IMR-90 (cell line): ENCODE measurements at places on chromosomes 16 and 17. TPM values are rescaled to one million over a fixed set of nuclear protein-coding genes. Genes with fewer than 3 reads are reported as not detected.

GRCh38 chr16:67169011-67169451 is 1.3 kb upstream of the NOL3 start:
- DNase-seq, result no peak
- no peaks in the 10 kb centered on the region for H3K36me3 ChIP-seq
- no peak overlapping the region; the same call in 1 of the 2 replicates for H3K27ac ChIP-seq
- peaks cover 17% of the 10 kb centered on the region; the same call in 1 of the 2 replicates for H3K27me3 ChIP-seq
- H3K4me3 ChIP-seq, result no peak overlapping the region
- peaks cover 31% of the 10 kb centered on the region for H3K4me1 ChIP-seq

- H3K36me3 ChIP-seq, result no peaks in the 10 kb centered on the region
- no peak overlapping the region for H3K27ac ChIP-seq
- DNase-seq, result no peak
- no peaks in the 10 kb centered on the region for H3K27me3 ChIP-seq
- H3K4me3 ChIP-seq, result no peak overlapping the region
These were observed 1226.0 kb downstream of the CDH8 start for GRCh38 chr16:60810250-60810649.

DNA sequence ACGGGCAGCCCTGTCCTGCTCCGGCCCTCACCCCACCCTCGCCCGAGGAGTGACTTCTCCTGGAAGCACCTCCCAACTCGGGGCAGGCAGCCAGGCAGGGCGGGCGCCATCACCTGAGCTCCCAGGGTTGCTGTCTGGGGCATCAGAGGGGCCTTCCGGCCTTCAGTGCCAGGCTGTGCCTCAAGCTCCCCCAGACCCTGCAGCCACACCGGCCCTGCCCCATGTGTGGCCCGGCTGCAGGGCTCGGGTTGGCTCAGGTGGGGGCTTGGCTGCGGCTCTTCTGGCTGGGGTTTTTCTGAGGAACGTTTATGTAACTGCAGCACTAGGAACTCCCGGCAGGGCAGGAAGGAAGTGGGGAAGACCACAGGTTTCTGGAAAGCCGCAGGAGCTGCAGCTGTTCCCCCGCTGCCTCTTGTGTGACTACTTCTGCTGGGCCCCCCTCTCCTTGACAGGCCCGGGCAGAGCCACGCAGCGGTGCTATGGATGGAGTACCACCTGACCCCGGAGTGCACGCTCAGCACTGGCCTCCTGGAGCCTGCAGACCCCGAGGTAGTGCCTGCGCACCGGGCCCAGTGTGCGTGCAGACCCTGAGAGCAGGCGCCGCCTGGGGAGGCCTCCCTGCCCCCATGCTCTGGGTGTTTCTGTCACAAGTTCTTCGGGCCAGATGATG is 45.6 kb downstream of the PRMT7 start:
- H3K36me3 ChIP-seq, result peaks cover 56% of the 10 kb centered on the region
- H3K4me3 ChIP-seq, result no peak overlapping the region
- H3K4me1 ChIP-seq, result no peaks in the 10 kb centered on the region
- H3K27me3 ChIP-seq, result no peaks in the 10 kb centered on the region
- DNase-seq, result no peak

DNA sequence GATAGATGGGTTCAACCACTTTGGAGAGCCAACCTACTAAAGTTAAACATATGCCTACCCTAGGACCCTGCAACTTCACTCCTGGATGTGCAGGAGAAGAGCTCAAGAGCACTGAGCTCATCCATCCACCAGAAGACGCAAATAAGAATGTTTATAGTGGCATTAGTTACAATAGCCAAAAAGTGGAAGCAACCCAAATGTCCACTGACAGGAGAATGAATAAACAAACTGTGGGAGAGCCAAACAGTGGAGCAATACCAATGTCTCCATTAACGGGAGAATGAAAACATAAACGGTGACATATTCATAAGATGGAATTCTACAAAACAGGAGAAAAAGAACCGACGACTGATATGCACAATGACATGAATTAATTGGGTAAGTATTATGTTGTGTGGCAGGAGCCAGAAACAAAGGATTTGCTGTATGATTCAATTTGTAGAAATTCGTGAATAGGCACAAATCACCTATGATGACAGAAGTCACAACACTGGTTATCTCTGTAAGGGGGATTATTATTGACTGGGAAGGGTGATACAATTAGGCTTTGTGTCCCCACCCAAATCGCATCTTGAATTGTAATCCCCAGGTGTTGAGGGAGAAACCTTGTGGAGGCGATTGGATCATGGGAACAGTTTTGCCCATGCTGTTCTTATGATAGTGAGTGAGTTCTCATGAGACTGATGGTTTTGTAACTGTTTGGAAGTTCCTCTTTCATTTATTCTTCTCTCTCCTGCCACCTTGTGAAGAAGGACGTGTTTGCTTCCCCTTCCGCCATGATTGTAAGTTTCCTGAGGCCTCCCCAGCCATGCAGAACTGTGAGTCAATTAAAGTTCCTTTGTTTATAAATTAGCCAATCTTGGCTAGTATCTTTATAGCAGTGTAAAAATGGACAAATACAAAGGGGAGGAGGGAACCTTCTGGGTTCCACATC is 57.9 kb upstream of the PLCG2 start:
- peak; percentile 61 for DNase-seq
- H3K36me3 ChIP-seq, result no peaks in the 10 kb centered on the region
- H3K27me3 ChIP-seq, result peaks cover 40% of the 10 kb centered on the region
- H3K4me3 ChIP-seq, result no peak overlapping the region

DNA sequence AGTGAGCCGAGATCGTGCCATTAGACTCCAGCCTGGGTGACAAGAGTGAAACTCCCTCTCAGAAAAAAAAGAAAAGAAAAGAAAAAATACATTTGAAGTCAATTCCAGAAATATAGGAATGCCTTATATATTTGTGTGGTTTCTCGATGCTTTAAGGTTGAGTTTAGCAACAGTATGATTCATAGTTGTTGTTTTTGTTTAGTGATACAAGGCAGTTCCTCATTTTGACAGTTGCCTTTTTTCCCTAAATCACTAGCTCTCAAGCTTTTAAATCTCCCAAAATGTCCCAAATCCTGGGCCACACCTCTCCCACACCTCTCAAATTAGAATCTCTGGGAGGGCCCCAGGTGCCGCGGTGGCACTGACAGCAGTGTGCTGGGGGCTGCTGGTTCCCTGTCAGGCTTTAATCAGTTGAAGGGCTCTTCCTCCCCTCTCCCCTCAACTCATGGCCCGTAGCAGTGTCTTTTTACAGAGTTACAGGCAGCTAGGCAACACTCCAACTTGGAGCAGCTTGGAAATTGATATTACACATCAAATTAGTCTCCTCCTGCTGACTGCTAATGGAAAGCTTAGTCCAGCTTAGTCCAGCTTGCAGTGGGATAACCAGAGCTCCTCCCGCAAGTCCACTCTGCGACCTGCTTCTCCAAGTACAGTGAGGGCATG is 58.4 kb downstream of the EPN2 start:
- H3K27me3 ChIP-seq, result no peaks in the 10 kb centered on the region
- no peak for DNase-seq
- H3K27ac ChIP-seq, result no peak overlapping the region

DNA sequence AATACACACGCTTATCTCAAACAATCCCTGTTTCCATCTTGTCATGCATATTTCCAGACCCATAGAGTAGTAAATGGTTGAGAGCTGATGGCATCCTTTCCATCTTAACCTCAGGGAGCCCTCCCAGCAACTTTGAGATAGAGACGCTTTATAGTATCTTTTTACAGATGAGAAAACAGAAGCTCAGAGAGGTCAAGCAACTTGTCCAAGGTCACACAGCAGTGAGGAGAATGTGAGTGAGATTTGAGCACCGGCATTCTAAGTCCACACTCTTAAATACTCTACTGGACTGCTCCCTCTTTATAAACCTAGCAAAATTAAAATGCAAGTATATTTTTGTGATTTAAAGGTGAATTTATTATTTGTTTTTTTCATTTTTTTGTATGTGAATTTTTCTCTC is 19.9 kb upstream of the KCNG4 start:
- H3K4me1 ChIP-seq, result no peaks in the 10 kb centered on the region
- H3K27me3 ChIP-seq, result peaks cover 35% of the 10 kb centered on the region
- no peak for DNase-seq

DNA sequence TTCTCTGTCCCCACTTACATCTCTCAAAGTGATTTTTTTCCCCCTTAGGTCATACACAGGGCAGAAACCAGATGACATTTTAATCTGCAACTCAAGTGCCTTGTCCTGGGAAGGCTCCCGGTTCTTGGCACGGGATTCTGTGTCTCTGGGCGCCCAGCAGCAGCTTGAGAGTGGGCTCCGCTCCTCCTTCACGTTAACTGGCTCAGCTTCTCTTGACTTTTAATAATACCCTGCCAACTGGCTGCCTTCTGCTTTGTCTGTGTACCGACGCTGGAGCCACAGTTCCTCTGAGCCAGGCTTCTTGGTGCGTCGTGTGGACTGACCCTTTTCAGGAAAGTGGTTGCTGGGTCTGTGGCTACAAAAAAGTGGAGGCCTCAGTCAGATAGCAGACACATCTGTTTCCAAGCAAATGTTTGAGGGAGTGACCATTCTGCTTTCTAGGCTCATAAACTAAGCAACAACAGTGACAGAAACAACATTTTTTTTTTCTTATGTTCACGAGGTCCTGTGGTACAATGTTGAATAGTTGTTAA is 64.9 kb downstream of the IRF8 start:
- H3K27me3 ChIP-seq, result peaks cover 72% of the 10 kb centered on the region
- H3K4me1 ChIP-seq, result no peaks in the 10 kb centered on the region
- no peak overlapping the region for H3K4me3 ChIP-seq

DNA sequence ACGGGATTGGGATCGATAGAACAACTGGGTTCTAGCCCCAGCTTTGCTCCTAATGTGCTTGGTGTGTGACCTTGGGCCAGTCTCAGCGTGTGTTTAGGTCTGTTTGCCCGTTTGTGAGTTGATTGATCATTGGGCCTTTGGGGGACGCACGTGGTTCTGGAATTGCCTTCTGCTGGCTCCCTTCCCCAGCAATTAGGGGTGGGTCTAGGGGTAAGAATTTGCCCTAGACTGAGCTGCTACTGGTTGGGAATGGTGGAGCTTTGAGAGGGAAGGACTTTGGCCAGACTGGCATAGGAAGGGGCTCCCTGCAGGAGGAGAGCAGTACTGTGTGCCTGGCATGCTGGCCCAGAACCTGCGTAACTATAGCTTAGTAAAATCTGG is 1.5 kb downstream of the SPNS2 start:
- H3K36me3 ChIP-seq, result no peaks in the 10 kb centered on the region
- no peak for DNase-seq
- no peak overlapping the region for H3K4me3 ChIP-seq
- no peaks in the 10 kb centered on the region for H3K4me1 ChIP-seq
- H3K27me3 ChIP-seq, result peaks cover 67% of the 10 kb centered on the region

- H3K27ac ChIP-seq, result no peak overlapping the region
- H3K27me3 ChIP-seq, result peaks cover 49% of the 10 kb centered on the region
- no peaks in the 10 kb centered on the region for H3K4me1 ChIP-seq
- no peak overlapping the region for H3K4me3 ChIP-seq
- no peaks in the 10 kb centered on the region for H3K36me3 ChIP-seq
- DNase-seq, result no peak
These were observed 119.0 kb upstream of the LHX1 start for GRCh38 chr17:36818134-36818825.

DNA sequence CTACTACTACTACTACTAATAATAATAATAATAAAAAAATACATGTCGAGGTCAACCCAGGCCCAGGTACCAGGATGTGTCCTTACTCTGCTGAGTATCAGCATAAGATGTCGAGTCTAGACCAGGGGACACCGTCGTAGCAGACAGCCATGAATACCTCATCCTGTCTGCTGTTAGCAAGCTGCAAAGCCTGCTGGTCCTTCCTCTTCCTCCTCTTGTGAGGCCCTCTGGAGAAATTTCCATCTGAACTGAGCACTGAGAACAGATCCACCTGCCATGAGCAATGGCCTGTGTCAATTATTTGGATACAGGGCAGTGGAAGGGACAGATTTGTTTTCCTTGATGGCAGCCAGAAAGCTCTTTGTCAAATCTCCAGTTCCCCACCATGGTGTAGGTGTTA is 168.5 kb downstream of the XYLT1 start:
- H3K36me3 ChIP-seq, result no peaks in the 10 kb centered on the region
- no peak for DNase-seq
- H3K27me3 ChIP-seq, result no peaks in the 10 kb centered on the region
- no peaks in the 10 kb centered on the region for H3K4me1 ChIP-seq
- no peak overlapping the region for H3K4me3 ChIP-seq

- peak overlapping the region; percentile 57 for H3K4me3 ChIP-seq
- no peak overlapping the region for H3K27ac ChIP-seq
These were observed 415 bp downstream of the ABCA5 start for GRCh38 chr17:69326377-69327059.

GRCh38 chr17:13593021-13593751 is 8.5 kb downstream of the HS3ST3A1 start:
- DNase-seq, result no peak
- no peak overlapping the region for H3K4me3 ChIP-seq

DNA sequence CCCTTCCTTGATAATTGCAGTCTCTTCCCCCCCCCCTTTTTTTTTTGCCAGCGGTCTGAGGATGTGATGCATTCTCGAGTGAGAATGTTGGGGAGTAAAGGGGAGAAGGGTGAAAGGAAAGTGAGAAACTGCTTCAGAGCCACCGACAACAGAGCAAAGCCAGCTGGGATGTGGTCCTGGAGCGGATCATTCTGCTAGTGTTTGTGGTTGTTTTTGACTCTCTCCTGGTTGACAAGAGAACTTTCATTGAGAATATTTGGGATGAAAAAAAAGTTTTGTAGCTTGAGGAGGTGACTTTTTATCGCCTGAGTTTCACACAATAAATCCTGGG is 1.3 kb downstream of the NF1 start:
- DNase-seq, result no peak
- no peaks in the 10 kb centered on the region for H3K36me3 ChIP-seq
- H3K4me1 ChIP-seq, result no peaks in the 10 kb centered on the region; the same call in 1 of the 2 replicates
- no peaks in the 10 kb centered on the region for H3K27me3 ChIP-seq
- peak overlapping the region; percentile 54 for H3K4me3 ChIP-seq

GRCh38 chr17:752620-753219 is 656 bp upstream of the GEMIN4 start:
- peak overlapping the region; percentile 57 for H3K27ac ChIP-seq
- DNase-seq, result peak; percentile 49
- H3K4me1 ChIP-seq, result peaks cover 10% of the 10 kb centered on the region
- no peaks in the 10 kb centered on the region for H3K27me3 ChIP-seq
- H3K4me3 ChIP-seq, result peak overlapping the region; percentile 88

DNA sequence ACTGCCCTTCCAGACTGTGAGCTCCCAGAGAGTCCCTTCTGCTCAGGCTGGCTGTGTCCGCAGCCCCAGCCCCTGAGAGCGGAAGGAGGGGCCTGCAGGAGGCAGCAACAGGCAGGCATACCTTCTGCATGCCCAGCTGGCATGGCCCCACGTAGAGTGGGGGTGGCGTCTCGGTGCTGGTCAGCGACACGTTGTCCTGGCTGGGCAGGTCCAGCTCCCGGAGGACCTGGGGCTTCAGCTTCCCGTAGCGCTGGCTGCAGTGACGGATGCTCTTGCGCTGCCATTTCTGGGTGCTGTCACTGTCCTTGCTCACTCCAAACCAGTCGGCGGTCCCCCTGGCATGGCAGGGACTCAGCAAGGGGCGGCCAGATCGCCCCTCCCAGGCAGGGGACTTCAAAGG is 9.0 kb downstream of the RHBDF1 start:
- H3K4me1 ChIP-seq, result peaks cover 20% of the 10 kb centered on the region
- DNase-seq, result no peak
- H3K27me3 ChIP-seq, result no peaks in the 10 kb centered on the region
- H3K27ac ChIP-seq, result no peak overlapping the region
- no peak overlapping the region for H3K4me3 ChIP-seq

- DNase-seq, result no peak
- no peaks in the 10 kb centered on the region for H3K36me3 ChIP-seq
- no peaks in the 10 kb centered on the region for H3K4me1 ChIP-seq
- H3K4me3 ChIP-seq, result no peak overlapping the region
- H3K27ac ChIP-seq, result no peak overlapping the region
- peaks cover 14% of the 10 kb centered on the region for H3K27me3 ChIP-seq
These were observed 288.3 kb upstream of the TNRC6C start for GRCh38 chr17:77670173-77670572.

The P2RX5 gene
- 1.7 and 1.8 TPM in 2 replicates for total RNA-seq

The PHOSPHO1 gene
- under 0.01 TPM in 2 replicates for total RNA-seq

The PAGR1 gene
- total RNA-seq, result 10.6 and 15.3 TPM in 2 replicates
